NCI-H2171 (cell line): ENCODE measurements at places on chromosomes 4 and X.

DNA sequence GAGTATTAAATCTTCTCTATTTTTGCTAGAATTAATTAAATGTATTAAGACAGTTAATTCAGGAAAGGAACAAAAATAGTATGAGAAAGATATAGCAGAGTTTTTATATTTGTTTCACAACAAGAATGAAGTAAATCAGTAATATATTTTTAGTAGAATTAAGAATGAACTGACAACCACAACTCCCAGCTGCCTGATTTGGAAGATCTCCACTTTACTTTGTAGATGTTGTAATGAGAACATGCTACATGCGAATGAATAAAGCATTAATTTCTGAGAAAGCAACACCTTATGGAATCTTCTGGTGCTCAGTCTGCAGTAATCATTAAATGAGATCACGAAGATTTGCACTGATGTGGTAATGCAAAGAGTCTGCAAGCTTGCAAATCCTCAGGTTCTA, 695.6 kb upstream of the PCDH7 start:
- no peak for DNase-seq

- DNase-seq = no peak
Measured at GRCh38 chr4:189530848-189531247, 409.8 kb upstream of the FRG1 start.

- DNase-seq = no peak
Measured at GRCh38 chr4:153228512-153229140, 24.4 kb downstream of the TRIM2 start.

GRCh38 chrX:133918361-133918771, 67.0 kb downstream of the GPC3 start:
- DNase-seq = no peak

- no peak for DNase-seq
Measured at GRCh38 chrX:38379088-38379487, 26.7 kb downstream of the OTC start.

- no peak for DNase-seq
Measured at GRCh38 chr4:133938061-133938460, 263.5 kb downstream of the PABPC4L start.

- no peak for DNase-seq
Measured at GRCh38 chr4:114302472-114302871, 296.1 kb upstream of the UGT8 start.

GRCh38 chrX:44913656-44914531, 40.9 kb downstream of the KDM6A start:
- no peak for DNase-seq

DNA sequence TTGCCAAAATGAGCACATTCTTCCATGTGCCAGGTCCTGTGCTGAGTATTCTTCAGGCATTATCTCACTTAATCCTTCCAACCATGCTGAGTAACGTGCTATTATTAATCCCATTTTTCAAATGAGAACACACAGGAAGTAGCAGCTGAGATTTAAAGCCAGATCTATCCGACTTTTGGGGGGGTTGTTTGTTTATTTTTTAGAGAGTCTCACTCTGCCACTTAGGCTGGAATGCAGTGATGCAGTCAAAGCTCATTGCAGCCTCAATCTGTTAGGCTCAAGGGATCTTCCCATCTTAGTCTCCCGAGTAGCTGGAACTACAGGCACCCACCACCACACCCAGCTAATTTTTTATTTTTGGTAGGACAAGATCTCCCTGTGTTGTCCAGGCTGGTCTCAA, 55.5 kb upstream of the TRIM2 start:
- DNase-seq = no peak

GRCh38 chr4:120158841-120159463, 92.3 kb upstream of the MAD2L1 start:
- DNase-seq = no peak

- DNase-seq = no peak
Measured at GRCh38 chr4:153040677-153041076, 104.6 kb downstream of the FHDC1 start.

DNA sequence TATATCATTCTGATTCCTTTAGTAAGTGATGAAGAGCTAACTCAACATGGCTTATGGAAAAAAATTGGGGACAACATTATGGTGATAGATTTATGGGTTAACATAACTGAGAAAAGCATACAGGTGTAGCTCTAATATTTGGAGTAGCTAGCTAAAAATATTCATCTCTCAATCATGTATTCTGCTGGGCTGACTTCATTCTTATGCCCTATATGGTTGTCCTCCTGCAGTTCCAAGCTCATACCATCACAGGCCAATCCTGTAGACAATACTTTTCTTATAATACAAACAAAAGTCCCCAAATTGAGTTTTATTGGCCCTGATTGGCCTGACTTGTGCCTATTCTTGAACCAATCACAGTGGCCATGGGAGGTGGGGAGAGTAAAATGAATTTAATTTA, 6.7 kb upstream of the FAM241A start:
- no peak for DNase-seq
